Umbilical cord (tissue), 2 donors: ENCODE measurements at places on chromosomes 2 and 18.

DNA sequence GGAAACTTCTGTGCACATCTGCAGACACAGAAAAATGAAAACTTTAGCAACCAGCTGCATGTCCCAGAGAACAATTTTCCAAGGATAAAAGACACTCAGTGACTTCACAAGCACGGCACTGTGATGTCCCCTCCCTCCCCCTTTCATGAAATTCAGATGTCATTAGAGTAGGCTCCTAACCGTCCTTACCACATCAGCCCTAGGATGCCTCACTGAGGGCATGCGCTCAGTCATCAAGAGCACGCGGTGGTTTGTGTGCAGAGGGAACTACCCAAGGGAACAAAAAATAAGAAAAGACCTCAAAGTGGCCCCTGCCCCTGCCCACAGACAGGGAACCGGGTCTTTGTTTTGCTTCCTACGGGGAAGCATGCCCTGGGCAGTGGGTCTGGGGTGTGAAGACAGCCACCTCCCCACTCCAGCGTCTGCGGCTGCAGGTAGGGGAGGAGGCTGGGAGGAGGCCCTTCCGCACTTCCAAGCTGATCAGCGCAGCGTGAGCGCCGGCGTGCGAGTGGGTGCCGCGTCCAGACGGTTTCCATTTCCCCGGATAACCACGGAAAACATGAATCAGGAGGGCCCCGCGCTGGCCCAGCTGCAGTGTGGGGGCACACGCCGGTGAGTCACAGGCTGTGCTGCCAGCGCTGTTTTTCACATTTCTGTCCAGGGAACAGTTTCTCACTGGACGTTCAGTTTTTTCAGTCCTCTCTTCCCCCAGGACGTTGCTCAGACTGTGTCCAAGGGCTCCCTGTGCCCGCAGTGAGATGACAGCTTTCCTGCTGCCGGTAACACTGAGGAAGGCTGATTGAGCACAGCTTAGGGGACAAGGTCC lies 70.6 kb downstream of the COPS8 start:
- DNase-seq: no peak

DNA sequence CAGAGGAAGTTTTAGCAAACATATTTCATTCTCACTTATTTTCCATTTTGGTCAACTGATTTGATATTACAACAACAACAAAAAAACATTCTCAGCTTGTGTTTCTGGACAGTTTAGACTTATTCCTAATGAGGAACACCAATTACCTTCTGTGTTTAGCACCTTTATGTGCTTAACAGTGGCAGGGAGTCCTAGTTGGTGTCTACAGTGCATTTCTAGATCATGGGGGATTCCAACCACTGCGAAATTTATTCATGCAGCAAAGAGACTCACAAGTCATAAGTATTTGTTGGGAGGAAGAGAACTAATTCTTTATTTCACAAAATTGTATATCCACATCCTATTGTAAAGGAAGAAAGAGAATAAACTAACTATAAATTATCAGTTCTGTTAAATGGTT lies 4.2 kb downstream of the ARHGAP28 start:
- DNase-seq: no peak

DNA sequence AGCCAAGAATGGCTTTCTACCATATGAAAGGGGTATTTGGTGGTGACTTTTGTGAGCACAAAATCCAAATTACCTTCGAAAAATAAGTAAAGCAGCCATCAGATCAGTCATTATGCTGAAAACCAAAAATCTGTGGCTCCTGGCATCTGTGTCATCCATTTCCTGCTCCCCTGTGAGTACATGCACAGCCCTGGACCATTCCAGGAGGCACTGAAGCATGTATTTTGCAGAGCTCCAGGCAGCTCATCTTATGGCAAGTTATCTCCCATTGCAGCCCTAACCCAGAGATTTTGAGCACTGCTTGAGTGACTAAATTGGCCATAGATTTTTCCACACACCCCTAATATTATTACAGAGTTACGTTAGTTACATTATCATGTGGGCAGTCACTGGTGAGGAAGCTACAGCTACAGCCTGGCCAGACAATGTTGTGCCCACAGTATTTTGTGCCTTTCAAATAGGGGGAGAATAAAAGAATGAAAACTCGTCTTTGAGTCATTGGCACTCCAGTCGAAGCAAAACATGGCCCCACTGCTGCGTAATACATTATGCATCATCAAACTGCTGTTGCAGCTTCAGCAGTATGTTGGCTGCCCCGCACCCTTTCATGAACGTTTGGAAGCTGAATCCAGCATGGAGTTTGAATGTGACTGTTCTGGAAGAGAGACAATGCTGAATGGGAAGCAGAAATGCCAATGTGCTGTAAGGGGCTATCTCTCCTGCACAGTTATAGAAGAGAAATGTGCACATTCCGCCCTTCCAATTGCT lies 702.2 kb downstream of the RNF144A start:
- DNase-seq: no peak

DNA sequence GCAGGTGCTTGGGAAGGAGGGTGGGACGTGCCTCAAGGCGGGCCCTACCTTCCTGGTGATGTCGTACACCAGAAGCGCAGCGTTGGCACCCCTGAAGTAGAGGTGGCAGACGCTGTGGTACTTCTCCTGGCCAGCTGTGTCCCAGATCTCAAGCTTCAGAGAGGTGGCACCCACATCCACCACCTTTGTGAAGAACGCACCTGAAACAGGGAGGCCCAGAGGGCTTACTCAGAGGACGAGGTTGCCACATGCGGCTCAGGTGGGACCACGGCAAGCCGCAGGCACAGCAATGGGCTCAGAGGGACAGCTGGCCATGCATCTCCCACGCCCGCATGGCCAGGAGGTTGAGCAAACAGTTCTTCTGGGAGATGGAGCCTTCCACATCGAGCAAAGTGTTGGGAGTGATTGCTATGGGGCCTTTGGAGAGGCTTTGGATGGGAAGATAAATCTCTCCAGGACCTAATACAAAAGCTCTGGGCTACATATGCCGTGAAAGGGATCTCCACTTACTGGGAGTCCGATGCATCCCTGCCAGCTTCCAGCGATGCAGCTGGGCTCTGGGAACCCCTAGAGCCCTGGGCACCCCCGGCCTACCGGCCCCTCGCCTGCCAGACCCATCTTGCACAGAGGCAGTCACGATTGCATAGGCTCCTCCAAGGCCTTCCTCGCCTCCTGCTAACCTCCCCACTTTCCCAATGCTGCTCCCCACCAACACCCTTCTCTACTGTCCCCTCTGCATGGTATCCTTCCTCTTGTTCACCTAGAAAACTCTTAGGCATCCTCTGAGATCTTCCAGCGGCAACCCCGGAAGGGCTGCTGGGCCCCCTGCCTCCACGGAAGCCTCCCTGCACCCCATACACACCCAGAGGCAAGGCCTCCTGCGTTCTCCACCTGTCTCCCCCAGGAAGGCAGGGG lies 11.8 kb downstream of the PRLH start:
- DNase-seq: no peak

- DNase-seq: peak; percentile 60
Measured at GRCh38 chr2:40101131-40101575, 322.1 kb upstream of the THUMPD2 start.

DNA sequence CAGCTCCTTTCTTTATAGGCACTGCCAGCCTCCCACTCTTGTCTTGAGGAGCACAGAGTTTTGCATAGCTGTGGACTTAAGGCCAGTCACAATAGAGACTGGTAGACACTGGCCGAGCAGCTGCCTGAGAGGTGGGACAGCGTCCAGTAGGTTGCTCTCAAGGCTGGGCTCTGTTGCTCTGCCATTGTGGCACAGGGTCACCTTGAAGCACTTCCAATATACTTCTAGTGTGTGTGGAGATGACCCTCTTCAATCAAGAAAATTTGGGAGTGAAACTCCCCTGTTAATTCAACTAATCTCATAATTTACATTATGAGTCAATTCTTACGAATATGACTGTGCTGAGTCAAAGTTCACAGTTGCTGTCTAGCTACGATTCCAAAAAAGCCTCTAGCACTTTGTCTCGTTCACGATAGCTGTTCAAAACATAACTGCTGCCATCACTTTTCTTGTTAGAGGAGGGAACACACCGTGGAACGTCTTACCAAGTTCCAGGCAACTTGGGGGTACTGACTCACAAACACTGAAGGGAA lies 636.2 kb downstream of the EPHA4 start:
- no peak for DNase-seq

DNA sequence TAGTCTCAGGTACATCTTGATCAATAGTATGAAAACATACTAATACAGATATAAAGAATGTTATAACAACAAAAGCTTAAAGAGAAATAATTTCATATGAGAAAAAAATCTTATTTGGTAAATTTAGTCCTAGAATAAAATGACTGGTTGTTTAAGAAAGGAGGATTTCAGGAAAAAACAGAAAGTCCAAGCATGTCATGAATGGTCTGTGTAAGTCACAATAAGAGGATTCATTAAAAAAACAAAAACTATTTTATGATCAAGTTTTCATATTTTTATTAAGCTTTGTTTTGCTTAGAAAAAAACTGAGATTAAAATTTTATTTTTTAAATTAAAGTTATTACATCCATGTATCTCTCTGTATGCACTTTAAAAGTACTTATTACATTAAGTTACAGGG lies 353.9 kb upstream of the SPHKAP start:
- DNase-seq: no peak
